ENCODE measurements at places on chromosomes 7 and 10. TPM values are rescaled to one million over a fixed set of nuclear protein-coding genes. Genes with fewer than 3 reads are reported as not detected.

Gene ZNF33B
- total RNA-seq, result 8.5 TPM

Gene MKI67
- 0.39 TPM for total RNA-seq

Gene MSS51
- total RNA-seq, result 1.6 TPM

Gene RTKN2
- total RNA-seq, result 0.06 TPM

Gene ELN
- total RNA-seq, result 95.5 TPM

Gene ELMO1
- 48.9 TPM for total RNA-seq

Gene H2AZ2
- total RNA-seq, result 92.3 TPM

Gene ASB10
- not detected for total RNA-seq

Gene ZNF37A
- total RNA-seq, result 21.5 TPM

Gene DPP6
- total RNA-seq, result 0.58 TPM

Gene SLC16A9
- total RNA-seq, result 0.06 TPM

Gene NPFFR1
- total RNA-seq, result not detected

Gene PIK3CG
- total RNA-seq, result 7.9 TPM

Gene CUBN
- 3.5 TPM for total RNA-seq

Gene KLF14
- 2.9 TPM for total RNA-seq

Gene NAT16
- not detected for total RNA-seq

Gene WDFY4
- 10.1 TPM for total RNA-seq

Gene HMX3
- not detected for total RNA-seq

Gene TAS2R5
- 1.1 TPM for total RNA-seq

Gene MMD2
- total RNA-seq, result not detected

Gene PON1
- total RNA-seq, result 0.19 TPM

Gene ZWINT
- 2.3 TPM for total RNA-seq

Gene AUTS2
- total RNA-seq, result 28.1 TPM

Gene CYP26A1
- total RNA-seq, result not detected

Gene PRSS1
- 5.0 TPM for total RNA-seq

Gene GHRHR
- not detected for total RNA-seq

Gene LIPN
- 0.74 TPM for total RNA-seq

Gene RBP4
- total RNA-seq, result 977 TPM

Gene GLUD1
- total RNA-seq, result 127 TPM

Gene VWA2
- total RNA-seq, result 0.19 TPM

Gene RPS24
- total RNA-seq, result 1,050 TPM

Gene MALRD1
- total RNA-seq, result 1.1 TPM

Gene SPAM1
- not detected for total RNA-seq

Gene CRCP
- 29.1 TPM for total RNA-seq

Gene ADAM22
- 2.3 TPM for total RNA-seq

Gene AOC1
- 0.67 TPM for total RNA-seq

Gene C10orf143
- total RNA-seq, result 3.7 TPM

Gene GSDME
- 12.9 TPM for total RNA-seq

Gene MSRB2
- total RNA-seq, result 39.1 TPM

Gene PALD1
- 7.6 TPM for total RNA-seq

Gene ACSM6
- total RNA-seq, result not detected

Gene HNRNPA2B1
- total RNA-seq, result 361 TPM

Gene RPP38
- total RNA-seq, result 7.7 TPM

Gene BAIAP2L1
- total RNA-seq, result 4.6 TPM

Gene ST8SIA6
- 0.35 TPM for total RNA-seq

Gene PRSS37
- total RNA-seq, result not detected
